ENCODE measurements at places on chromosomes 2 and 18.
A peak's percentile ranks its signal among the peaks of the same experiment; 100 is the strongest.

DNA sequence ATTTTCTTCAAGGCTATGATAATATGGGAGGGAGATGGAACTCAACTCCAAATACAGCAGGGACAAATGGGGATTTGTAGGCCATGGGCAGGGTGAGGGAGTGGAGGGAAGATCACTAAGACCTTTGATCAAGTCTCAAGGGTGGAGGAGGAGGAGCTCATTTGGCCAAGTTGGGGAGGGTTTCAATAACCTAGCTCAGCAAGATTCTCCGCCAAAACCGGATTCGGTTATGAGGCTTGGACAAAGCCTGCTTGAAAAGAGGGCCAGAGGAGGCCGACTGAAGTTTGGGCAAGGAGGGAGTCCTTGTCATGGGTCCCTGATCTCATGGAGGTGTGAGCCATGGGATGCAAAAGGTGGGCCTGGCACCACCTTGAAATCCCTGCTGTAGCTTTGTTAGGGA, 68.8 kb downstream of the TSN start:
- DNase-seq = no peak

DNA sequence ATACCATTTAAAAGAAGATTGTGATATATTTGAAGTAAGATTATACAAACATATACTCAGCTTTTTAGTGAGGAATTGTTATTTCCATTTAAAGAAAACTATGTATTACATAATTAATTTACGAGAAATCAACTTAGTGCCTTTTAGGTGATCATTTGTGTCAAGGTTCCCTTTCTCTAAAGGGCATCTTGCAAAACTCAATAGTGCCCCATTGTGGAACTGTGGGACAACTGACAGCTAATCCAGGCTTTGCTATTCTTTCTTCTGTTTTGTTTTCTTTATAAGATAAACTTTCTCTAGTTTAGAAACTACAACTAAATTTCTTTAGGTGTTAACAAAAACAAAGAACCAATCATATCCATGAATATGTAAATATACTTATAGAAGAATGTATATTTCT, 24.3 kb upstream of the VIT start:
- no peak for DNase-seq

GRCh38 chr18:77870199-77870598, 620.6 kb downstream of the GALR1 start:
- no peak for DNase-seq

DNA sequence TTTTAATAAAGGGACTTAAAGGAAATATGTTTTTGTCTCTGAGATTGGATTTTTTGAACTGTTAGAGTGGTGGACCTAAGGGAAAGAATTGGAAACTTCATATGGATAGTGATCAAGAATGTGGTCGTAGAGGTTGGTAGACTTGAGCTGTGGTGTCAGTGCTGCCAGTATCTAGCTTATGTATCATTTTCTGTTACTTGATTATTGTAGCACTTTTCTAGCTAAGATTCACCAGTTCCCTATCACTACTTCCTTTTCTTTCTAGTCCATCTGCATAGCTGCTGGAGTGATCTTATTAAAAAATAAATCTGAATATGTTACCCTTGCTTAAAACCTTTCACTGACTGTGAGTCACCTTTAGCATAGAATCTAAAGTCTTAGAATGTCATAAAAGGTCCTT, 6.0 kb downstream of the ACVR2A start:
- DNase-seq = no peak

- no peak for DNase-seq
Measured at GRCh38 chr18:57834616-57835015, 31.5 kb upstream of the ATP8B1 start.

DNA sequence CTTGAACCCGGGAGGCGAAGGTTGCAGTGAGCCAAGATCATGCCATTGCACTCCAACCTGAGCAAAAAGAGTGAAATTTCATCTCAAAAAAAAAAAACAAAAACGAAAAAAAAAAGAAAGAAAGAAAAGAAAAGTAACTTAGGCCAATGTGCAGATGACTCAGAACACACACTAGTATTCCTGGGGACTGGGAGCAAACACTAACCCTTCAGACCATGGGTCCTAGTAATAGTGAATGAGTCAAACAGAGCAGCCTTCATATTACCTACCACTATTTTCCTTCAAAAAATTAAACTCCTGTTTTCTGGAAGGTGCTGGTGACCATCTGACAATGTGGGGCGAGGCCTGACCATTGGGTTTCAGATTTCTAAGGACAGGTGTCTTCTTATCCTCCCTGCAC, 253.4 kb downstream of the PIEZO2 start:
- DNase-seq = no peak

GRCh38 chr2:172279813-172280212, 147.6 kb upstream of the ITGA6 start:
- DNase-seq = no peak

- peak; percentile 42 for DNase-seq
Measured at GRCh38 chr18:9914584-9915290, 921 bp downstream of the VAPA start.

GRCh38 chr18:59566533-59566971, 130.7 kb downstream of the CCBE1 start:
- no peak for DNase-seq

DNA sequence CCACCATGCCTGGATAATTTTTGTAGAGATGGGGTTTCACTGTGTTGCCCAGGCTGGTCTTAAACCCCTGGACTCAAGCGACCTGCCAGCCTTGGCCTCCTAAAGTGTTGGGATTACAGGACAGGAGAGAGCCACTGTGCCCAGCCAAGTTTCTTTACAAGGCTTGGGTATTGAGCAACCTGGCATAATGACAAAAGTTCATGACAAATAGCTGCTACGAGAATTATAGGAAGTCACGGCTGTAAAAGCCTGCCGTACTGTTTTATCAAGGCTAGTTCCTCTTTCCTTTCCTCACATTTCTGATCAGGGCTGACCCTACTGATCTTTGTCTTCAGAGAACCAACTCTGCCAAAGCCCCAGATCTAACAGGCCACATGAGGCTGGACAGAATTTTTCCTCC, 490.4 kb upstream of the SPRED2 start:
- DNase-seq = no peak

GRCh38 chr2:10239561-10239967, 63.1 kb upstream of the HPCAL1 start:
- DNase-seq = no peak

GRCh38 chr2:96315400-96316071, 9.6 kb upstream of the ITPRIPL1 start:
- DNase-seq = no peak

- DNase-seq = no peak
Measured at GRCh38 chr18:245282-245847, 22.5 kb downstream of the THOC1 start.

- no peak for DNase-seq
Measured at GRCh38 chr2:232662486-232663260, 29.3 kb downstream of the EFHD1 start.

DNA sequence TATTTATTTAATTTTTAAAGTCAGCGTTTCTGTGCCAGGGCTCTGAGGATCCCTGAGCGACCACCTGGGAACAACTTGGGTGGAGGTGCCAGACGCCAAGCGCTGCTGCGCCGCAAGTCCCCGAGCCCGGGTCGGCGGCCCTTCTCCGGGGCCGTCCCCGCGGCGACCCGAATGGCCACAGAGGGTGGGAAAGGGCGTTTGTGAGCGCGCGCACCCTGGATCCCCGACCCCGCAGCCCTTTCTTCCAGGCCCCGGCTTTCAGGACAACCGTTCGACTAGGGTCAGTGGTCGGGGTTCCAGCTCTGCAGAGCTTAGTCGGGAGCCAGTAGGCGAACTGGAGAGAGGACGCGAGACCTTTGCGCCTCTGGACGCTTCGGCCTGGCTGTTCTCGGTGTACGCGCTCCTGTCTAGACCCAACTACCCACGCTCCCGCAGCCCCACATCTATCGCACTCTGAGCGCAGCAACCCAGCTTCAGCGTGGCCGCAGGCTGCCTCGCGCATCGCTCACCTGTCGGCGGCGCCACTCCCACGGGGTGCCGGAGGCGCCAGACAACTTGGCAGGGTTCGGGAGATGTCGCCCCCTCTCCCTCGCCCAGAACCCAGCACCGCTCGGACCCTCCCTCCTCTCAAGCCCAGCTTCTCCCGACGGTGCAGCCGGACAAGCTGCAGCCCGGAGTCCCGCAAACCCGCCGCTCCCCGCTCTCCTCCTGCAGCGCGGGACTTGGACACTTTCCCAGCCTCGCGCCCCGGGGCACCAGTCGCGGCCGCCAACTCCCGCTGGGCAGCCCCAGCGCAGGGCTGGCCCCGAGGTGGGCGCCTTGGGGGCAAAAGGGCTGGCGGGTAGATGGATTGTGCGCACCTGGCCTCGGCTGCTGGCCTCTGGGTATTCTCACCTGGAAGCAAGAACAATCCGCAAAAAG, 758 bp downstream of the LYPD1 start:
- no peak for DNase-seq

DNA sequence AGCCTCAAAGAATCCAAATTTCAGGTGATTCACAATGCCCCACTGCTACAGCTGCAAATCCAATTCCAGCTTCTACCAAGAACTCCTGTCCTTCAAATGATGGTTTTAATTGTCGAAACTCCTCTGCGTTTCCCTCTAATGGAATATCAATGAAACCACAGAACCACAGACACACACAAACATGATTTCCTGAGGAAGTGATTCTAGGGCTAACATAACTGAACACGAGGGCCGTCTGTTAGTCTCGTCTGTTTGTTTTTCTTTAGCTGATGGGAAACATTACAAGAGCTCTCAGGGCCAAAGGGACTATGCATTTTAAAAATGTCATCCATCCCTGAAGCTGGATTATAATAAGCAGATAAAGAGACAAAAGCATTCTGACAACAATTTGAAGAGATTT, 59.4 kb downstream of the RNF152 start:
- DNase-seq = no peak

- no peak for DNase-seq
Measured at GRCh38 chr2:69139778-69140670, 127.0 kb downstream of the ANTXR1 start.

DNA sequence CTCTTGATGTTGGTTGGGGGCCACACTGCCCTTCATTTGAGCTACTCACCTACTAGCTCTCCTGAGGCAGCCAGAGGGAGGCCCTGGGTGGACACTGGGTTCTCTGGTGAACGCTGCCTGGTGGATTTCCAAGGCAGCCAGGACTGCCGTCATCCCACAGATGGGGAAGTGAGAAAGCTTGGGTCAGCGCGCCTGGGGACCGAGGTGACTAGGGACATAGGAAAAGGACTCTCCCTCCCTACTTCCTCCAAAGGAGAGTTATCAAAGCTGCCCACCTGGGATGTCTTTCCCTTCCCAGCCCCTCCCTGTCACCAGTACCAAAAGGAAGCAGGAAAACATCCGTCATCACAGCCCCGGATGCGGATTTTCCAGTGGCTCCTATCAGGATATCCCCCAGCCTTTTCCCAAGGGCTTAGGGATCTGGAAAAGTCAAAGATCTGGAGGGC, 3.8 kb upstream of the SEMA4C start:
- DNase-seq = no peak

- DNase-seq = no peak
Measured at GRCh38 chr2:48144777-48145176, 238.5 kb upstream of the FBXO11 start.

DNA sequence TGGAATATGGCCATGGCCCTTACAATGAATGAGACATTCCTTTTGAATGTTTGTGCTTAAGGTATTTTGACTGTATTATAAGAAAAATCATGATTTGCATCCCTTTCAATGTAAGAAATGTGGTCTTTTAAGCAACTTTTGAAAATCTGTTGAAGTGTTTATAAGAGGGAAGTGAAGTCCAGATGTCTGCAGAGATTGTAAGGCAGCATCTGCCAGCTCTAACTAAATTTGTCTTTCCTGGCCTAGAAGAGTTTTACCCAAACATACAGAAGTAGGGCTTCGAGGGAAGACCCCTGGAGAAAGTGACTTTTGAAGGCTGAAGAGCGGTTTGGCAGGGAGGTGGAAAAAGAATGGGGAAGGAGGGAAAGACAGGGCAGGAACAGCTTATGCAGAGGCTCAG, 12.2 kb downstream of the EML6 start:
- DNase-seq = no peak

DNA sequence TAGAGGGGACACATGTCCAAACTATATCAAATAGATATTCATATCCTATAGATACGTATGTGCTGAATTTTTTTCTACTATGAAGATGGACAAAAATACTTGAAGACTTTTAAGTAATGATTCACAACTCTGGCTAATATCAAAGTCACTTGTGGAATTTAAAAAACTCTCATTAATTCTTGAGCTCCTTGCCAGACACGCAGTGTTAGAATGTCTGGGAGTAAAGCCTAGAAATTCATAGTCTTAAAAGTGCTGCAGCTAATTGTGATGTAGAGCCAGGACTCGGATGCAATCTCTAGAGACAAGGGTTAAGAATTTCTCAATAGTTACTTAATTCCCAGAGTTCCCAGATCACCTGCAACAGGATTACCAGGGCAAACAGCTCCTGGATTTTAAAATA, 107.4 kb downstream of the ARL6IP6 start:
- DNase-seq = no peak

- no peak for DNase-seq
Measured at GRCh38 chr2:15050483-15050882, 418.0 kb downstream of the LRATD1 start.

DNA sequence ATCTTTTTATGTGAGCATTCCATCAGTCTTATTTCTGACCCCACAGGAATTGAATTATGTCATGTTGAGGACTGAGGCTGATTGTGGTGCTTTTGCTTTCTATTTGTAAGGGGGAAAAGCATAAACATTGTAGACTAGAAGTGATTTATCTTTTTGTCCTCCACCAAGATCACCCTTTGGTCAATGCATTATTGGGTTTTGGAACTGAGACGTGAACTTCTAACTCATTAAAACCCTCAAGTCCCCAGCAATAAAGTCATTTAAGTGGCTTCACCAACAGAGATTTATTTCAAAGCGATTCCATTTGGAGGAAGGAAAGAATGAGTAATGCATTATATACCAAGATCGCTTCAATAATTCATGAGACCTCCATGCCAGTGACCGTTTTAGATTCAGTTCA, 75.5 kb upstream of the TXNDC2 start:
- DNase-seq = no peak

GRCh38 chr2:43853141-43854081, 14.6 kb downstream of the ABCG8 start:
- DNase-seq = no peak

DNA sequence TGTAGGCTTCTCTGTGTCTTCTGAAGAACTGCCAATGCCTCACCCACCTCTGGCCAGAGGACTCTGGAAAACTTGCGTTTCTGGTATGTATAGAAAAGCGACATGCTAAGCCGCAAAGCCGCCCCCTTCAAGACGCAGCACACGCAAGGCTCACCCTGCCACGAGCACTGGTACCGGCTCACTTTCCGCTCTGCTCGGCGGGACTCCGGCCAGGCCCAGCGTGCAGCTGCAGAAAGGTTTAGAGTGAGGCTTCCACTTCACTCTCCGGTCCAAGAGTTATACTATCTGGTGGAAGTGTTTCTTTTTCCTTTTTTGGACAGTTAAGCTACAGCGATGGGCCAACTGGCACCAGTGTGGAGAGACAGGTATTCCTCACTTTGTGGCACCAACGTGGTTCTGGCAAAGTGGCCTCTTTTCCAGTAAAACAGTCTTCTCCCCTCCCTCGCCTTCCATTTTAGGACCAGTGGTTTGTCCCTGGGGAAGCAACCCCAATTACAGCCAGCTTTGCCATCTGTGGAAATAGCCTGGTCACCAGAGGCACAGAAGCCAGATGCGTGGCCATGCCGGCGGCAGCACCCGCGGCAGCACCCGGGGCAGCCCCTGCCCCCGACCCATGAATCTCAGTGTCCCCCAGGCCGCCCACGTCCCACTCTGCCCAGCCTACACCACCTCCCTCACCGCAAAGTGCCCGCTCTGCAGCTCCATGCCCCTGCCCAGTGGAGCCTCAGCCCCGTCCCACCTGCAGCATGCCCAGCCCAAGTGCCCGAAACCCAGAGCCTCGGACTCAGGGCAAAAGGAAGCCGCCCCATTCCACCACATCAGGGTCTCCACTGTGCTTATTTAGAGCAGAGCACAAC, 91.6 kb upstream of the CTDP1 start:
- no peak for DNase-seq
